ENCODE measurements at places on chromosomes 6 and 20.

GRCh38 chr6:142444376-142444775, 142.6 kb downstream of the ADGRG6 start:
- DNase-seq: no peak

DNA sequence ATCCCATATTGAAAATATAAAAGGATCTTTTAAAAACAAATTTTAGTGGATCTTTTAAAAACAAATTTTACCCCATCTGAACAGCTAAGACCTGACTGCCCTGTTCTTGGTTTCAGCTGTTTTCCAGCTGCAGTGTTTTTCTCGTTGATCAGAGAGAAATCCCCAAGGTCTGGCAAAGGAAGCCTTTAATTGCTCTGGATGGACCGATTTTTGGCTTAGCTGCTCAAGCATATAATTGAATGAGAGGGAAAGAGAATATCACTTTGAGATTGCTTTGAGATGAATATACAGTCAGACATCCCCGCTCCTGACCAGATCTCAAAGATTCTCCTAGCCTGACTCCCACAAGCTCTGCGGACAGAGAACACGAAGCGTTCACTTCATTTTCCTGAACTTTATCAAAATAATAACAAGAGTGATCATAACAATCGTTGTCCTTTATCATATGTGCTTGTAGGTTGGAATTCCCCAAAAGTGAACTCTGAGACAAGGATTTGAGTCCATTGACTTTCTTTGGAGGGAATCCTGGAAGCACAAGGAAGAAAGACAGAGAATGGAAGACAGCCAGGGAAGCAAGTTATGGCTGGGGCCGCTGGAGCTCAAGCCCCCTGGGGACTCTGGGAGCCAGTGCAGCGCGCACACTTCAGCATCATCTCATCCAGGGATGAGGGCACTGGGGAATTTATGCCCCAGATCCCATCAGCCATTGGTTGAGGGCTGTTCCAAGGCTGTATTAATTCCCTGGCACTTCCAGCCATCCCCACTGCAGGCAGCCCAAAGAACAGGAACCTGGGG, 101.3 kb downstream of the SNX5 start:
- DNase-seq: no peak

- no peak for DNase-seq
These were observed 214.6 kb downstream of the SMOC2 start for GRCh38 chr6:168655462-168656152.

- DNase-seq: no peak
These were observed 992.5 kb upstream of the ADGRB3 start for GRCh38 chr6:67642582-67642981.

- DNase-seq: no peak
These were observed 248.7 kb upstream of the RREB1 start for GRCh38 chr6:6859105-6859504.

GRCh38 chr6:53982366-53983050, 128.7 kb upstream of the MLIP start:
- DNase-seq: no peak

- DNase-seq: no peak
These were observed 2.8 kb downstream of the PREX1 start for GRCh38 chr20:48824830-48825565.

DNA sequence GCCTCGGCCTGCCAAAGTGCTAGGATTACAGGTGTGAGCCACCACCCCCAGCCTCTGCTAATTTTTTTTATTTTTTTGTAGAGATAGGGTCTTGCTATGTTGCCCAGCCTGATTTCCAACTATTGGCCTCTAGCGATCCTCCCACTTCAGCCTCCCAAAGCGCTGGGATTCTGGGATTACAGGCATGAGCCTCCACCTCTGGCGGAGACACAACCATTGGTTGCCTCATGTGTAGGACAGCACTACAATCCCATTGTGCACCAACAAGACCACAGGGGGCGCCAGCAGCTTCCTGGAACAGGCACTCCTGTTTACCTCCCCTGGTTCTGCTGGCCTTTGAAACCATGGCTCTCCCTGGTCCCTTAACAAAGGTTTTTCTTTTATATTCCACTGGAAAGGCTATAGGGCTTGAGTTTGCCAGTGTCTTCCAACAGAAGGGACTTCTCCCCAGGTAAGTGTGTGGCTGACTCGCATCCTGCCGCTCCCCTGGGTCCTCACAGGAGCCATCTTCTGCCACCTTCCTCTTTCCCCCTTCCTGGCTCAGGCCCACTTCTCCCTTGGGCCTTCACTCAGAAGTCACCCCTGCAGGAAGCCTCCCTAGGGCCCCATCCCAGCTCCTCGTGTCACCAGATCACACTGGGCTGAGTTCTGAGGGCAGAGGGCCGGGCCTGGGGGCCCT, 39.2 kb upstream of the TLDC2 start:
- DNase-seq: no peak

Measured in AG04449 (cell line).